ENCODE measurements at places on chromosomes 4 and X.

- DNase-seq: no peak
These were observed 30.2 kb upstream of the PLCXD1 start for GRCh38 chrX:250965-251364.

DNA sequence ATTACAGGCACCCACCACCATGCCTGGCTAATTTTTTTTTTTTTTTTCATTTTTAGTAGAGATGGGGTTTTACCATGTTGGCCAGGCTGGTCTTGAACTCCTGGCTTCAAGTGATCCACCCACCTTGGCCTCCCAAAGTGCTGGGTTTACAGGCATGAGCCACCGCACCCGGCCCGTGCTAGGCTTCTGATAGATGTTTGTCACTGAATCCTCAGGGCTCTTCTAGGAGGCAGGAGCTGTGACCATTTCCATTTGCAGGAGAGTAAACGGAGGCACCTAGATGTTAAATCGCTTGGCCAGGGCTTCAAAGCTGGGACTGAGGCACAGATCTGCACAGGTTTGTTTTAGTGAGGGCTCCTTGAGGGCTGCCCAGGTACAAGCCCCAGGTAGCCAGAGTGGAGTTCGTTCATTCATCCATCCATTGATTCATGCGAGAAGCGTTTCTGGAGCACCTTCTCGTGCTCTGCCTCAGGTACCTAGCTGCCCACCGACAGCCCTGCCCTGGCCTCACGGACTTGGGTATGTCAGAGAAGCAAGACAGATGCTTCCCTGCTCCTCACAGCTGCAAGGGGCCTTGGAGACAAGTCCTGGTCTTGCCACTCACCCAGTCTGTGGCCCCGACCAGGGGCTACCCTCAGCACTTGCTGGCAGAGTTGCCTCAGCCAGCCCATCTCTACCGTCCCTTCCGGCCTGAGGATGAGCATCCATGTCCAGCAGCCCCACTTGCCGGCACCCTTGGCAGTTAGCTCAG is 106.4 kb downstream of the PSAPL1 start:
- DNase-seq: no peak

- no peak for DNase-seq
These were observed 49.5 kb downstream of the HS6ST2 start for GRCh38 chrX:132908891-132909290.

DNA sequence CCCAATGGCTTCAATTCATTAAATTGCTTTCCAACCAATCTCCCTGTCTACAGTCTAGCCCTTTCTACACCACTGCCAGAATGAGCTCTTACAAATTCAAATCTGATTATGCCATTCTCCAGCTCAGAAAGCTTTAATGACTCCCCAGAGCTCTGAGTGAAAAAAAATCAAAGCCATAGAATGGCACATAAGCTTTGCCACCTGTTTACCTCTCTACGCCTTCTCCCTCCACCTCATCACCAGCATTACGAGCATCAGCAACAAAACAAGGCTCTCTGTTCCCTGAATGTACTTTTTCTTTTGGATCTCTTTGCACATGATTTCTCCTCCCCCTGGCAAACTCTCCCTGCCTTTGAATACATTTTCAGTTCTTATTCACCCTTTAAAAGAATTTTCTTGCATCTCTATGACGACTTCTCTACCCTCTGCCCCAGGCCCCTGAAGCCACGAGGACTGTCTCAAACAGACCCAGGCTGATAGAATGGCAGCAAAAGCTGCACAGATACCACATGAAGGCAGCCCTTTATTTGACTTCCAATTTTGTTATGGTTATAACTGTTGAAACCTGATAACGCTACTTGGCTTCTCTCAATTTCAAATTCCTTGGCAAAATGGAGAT is 516.0 kb downstream of the PCDH7 start:
- no peak for DNase-seq

DNA sequence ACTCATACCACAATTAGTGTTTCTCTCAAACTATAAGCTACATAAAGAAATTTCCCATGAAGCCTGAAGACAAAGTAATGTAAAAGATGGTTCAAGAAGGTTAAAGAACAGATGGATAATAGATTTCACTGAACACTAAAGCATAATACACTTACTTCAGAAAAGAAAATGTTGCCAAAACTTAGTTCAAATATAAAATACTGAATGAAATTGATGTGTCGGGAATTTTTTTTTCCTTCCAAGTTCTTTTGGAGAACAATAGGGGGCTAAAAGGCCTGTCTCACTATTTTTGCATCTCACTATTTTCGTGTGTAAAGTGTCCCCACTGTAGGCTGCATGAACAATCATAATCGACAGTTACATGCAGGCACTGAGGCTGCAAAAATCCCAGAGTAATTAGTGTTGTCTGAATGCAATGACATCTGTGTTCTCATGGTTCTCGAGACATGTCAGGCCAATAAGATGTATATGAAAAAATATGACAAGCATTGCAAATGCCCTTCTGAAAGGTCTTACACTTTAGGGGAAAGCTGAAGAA is 11.9 kb upstream of the MAB21L2 start:
- DNase-seq: no peak

- no peak for DNase-seq
These were observed 305.4 kb downstream of the IDS start for GRCh38 chrX:149199734-149200133.

DNA sequence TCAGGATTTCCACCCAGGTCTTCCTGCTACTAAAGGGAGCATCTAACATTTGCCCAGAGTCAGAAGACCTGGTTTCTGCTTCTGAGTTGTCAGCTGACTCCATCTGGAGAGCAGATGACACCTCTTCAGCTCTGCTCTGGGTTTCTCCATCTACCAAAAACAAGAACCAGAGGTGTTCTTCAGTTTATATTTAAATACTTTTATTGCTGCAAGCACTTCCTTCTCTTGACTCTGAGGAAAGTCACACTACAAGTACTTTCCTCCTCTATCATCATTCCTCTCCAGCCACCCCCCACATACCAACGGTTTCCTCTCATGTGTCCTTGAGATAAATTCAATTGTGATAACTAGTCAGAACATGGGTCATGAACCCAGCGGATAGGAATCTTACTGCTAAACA is 88.4 kb downstream of the PPP3CA start:
- DNase-seq: no peak

DNA sequence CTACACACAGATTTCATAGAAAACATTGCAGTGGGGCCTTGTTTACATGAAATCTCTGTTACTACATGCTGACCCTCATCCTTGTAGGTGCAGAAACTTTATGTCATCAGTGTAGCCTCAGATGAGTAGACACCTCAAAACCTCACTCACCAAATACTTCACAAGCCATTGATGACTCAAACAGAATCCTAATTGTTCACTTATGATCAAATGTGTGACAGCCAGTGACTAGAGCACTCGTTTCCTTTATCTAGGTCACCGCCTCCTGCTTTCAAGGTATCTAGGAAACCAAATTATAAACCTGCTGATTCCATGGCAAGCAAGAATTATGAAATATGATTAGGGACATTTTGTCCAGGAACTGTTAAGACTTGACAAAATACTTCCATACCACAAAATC is 255.8 kb upstream of the GPRIN3 start:
- DNase-seq: no peak

- DNase-seq: no peak
These were observed 9.6 kb downstream of the XIAP start for GRCh38 chrX:123869488-123869887.

GRCh38 chr4:87409420-87409939 is 12.9 kb upstream of the NUDT9 start:
- DNase-seq: no peak

DNA sequence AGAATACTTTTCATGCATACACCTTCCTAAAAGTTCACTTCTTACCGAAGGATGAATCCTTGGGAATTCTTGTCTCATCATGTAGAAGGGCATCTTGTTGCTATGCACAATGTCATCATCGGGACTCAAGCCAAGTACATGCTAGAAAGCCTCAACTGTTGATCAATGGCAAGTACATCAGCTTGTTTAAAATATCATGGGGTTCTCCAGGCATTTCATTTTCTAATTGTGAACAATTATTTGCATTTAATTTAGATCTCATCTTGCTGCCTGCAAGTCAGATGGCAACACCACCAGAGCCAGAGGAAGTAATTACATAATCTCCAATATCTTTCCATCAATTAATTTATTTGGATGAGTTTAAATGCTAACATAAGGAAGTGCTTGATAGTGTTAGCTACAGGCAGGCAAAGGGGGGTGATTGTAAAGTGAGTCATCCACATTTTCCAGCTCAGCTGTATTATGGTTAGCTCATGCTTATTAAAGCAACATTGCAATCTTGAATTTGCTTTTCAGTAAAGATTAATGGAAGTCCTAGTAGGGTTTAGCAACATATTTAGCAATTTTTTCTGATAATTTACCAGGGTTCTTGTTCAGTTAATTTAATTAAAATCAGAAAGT is 356.5 kb downstream of the CBLL2 start:
- DNase-seq: no peak

DNA sequence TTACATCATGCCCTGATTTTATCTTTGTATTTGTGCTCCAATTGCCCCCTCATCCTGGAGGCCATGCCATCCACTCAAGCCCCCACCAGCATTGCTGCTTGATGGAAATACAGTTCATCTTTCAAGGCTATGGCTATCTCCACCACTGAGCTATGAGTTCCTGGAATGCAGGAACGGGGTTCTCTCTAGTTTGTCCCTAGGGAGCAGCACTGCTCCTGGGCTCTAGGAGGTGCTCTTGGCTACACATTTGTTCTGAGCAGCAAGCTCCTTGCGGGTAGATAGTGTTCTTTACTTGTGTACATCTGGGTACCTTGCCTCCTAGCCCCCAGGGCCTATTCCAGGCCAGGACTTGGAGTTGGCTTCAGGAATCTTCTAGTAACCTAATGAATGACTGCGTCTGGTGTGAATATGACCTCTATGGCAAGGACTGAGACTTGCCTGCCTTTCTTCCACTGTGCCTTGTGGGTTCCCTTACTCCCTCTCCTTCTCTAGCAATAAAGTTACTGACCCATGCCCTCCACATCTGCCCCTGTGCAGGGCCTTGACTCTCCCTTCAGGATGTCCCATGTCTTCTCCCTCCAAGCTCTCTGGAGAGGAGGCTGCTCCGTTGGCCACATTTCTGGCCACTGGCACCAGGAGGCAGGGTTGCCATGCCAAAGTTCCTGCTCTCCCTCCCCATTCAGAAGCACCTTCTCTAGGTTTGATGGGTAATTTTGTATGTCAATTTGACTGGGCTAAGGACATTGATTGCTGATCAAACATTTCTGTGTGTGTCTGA is 7.6 kb downstream of the CITED1 start:
- DNase-seq: no peak

DNA sequence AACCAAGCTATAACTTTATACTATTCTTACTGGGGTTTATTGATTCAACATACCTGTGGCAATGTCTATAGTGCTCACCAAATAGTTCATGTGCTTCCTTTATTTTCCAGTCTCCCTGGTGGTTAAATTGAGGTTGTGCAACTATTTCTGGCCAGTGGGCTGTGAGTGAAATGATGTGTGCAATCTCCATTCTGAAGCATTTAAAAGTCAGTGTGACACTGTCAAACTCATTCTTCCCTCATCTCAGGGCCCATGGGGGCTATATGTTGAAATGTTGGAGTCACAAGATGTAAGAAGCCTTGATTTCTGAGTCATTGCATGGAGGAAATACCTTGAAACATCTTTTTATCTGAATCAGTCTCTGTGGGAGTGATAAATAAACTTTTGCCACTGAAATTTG is 414.3 kb upstream of the RPS6KA3 start:
- no peak for DNase-seq

DNA sequence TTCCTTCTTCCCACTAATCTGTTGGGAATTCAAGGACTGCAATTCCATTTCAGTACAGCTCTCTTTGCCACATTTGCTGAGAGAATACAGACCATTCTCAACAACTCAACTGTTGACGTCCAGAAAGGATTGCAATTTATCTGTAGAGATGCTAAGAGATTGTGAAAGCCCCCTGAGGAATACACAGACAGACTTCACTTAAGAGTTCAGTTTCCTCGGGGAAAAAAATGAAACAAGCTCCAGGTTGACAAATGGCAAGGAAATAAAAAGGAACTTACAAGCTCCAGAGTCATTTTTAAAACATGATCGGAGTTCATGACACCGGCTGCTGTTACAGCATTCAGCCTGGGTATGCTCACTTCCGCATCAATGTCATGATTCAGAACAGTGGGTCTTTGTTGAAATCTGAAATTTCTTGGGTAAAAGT is 13.8 kb downstream of the TLR10 start:
- DNase-seq: no peak

GRCh38 chr4:57040510-57040909 is 61.8 kb downstream of the POLR2B start:
- DNase-seq: no peak

- DNase-seq: no peak
These were observed 100.7 kb upstream of the PTPN13 start for GRCh38 chr4:86493460-86493859.

DNA sequence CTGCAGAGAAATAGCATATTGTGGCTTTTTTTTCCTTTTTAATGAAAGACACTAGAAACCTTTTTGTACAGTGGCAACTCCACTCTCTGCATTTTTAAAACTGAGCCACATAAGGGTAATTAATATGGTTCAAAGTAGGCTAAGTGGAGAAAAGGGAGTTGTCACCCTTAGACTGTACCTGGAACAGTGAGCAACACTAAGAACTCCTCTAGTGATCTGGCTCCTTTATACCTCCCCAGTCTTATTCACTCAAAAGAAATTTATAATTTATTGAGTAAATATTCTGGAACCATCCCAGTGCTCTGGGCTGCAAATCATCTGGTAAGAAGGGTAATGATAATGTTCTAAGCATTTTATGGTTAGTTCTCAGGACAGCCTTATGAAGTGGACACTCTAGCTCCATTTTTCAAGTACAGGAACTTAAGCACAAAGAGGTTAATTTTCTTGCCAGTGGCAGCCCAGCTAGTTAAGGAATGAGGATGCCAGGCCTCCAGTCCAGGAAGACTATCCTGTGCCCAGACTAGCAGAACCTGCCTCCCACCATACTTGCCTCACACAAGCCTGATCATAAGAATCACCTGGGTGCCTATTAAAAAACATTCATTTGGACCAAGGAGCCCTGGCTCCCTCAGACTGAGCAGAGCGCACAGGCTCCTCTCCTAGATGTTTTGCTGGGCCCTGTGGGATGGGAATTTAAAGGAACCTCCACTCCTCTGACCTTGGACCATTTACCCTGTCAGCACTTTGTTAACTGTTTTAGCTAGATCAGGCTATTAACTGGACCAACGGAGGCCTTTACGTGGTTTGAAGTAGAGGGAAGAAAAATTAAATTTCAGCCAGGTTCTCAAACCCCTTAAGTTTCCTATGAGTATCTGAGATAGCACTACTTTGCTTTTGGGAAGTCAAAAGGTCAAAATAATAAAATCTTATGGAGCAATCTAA is 102.6 kb downstream of the PDE5A start:
- no peak for DNase-seq
